Suprapubic skin (tissue), 4 donors: ENCODE measurements at places on chromosomes 4 and X. TPM values are rescaled to one million over a fixed set of nuclear protein-coding genes. Genes with fewer than 3 reads are reported as not detected.

The NPY2R gene
- 0.65 TPM for total RNA-seq

The PLK4 gene
- total RNA-seq: 5.0 TPM

The SYTL5 gene
- 0.25 TPM for total RNA-seq

The FGF2 gene
- total RNA-seq: 3.0 TPM

The RS1 gene
- total RNA-seq: not detected

The SERPINA7 gene
- not detected for total RNA-seq
